Right kidney (tissue), 9 donors: ENCODE measurements at places on chromosomes 5 and 9.
A peak's percentile ranks its signal among the peaks of the same experiment; 100 is the strongest.

DNA sequence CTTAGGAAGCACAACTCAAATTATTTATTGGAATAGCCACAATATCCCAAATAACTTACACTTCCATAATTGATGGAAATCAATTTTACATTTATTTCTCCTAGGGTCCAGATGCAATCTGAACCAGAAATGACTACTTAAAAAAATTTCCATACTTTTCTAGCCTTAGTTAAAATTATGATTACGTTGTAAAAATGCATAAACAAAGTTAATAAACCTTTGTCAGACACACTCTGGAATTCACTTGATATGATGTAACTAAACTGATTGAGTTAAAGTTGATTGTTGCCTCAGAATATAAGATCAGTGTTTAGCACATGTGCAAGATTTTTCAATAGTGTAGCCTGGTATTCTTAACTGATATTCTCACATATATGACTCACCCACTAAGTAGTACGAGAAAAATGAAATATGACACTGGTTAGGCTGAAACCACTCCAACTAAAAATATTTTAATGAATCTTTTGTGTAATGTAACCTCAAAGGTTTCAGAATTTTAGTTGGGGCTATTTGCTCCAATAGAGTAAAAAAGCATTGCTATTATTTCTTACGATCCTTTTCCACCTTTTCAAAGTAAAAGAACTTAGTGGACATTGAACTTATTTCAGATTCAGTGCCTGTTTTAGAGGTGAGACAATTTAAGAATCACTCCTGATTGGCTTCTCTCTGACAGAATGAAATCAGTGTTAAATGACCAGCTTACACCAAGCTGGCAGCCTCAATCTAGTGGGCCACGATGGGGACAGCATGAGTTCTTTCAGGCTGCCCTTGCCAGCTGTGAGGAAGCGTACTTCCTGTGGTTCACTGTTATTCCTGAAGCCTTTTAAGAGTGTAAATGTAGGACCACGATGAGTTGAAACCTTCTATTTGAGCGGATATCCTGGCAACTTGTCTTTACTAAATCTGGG lies 277.2 kb upstream of the CDH9 start:
- DNase-seq: no peak

GRCh38 chr9:115680231-115680630 lies 473.4 kb upstream of the PAPPA start:
- DNase-seq: no peak

GRCh38 chr9:136852664-136853595 lies 784 bp downstream of the MAMDC4 start:
- DNase-seq: no peak

GRCh38 chr5:154646745-154647113 lies 108.4 kb upstream of the LARP1 start:
- DNase-seq: no peak

DNA sequence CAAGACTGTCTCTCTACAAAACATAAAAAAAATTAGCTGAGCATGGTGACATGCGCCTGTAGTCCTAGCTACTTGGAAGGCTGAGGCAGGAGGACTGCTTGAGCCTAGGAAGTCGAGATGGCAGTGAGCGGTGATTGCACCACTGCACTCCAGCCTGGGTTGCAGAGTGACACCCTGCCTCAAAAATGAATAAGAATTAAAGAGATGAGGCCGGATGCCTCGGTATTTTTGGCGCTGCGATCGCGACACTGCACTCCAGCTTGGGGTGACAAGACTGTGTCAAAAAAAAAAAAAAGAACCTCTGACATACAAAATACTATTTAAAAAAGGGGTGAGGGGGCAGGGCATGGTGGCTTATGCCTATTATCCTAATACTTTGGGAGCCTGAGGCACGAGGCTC lies 7.3 kb downstream of the GPBP1 start:
- DNase-seq: no peak

DNA sequence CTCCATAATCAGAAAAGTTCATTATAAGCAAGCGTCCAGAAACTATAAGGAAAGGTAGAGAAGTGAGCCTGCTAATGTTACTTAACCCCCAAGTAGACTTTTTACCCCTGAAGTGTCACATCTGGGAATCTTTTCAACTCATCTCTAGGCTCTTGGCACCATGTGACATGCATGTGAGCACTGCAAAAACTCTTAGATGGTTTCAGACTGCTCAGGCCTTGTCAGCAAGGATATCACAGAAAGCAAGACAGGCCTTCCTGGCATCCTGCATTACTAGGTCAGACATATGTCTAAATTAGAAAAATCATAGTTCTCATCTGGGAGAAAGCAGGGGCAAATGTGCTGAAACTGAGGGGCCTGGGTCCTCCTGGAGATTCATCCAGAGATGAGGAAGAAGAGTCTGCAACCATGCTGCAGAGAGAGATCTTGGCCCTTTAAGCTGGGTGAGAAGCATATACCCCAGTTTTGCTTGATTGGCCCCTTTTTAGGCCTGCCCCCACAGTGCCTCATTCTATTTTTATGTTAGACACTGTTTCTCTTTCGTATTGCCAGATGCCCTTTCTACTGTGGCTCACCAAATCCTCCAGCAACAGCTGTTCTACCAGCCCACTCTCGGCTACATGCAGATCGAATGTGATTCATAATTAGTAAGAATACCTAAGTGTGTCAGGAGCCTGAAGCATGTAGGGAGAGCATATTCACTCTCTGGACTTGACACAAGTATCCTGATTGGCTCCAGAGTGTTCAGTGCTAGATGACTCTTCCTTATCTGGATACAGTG lies 19.0 kb downstream of the TMEM8B start:
- no peak for DNase-seq

- no peak for DNase-seq
Observed at GRCh38 chr9:104107799-104108198, 13.7 kb downstream of the SMC2 start.

DNA sequence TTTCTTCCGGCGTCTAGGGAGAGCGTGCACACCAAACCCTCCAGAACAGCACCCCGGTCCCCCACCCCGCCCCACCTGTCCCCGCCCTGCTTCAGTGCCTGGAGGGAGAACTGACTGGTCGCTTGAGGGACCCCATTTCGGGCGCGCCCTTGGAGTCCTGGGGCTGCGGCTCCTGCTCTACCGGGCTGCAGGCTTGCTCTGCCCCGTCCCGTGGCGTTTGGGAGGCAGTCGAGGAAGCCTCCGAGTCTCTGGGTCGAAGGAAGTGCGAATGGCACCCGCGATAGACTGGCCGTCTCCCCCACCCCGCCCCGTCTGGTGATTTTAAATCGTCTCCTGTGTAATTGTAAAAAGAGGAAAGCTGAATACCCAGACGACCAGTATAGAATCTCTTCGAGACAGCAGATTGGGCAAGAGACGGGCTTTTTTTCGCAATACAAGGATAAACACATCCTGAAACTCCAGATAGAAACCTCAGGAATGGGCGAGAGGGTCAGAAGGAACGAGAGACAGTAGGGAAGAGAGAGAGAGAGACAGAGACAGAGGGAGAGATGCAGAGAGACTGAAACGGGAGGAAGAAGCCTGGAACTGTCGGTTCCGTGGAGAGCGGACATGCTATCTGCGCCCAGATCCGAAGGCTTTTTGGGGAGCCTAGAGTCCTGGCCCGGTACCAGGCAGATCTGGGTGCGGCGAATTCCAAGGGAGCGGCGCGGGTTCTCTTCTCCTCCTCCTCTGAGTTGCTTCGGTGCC lies 9.9 kb downstream of the PRDM6 start:
- no peak for DNase-seq

- no peak for DNase-seq
Observed at GRCh38 chr5:89901983-89902382, 507.6 kb downstream of the CETN3 start.

DNA sequence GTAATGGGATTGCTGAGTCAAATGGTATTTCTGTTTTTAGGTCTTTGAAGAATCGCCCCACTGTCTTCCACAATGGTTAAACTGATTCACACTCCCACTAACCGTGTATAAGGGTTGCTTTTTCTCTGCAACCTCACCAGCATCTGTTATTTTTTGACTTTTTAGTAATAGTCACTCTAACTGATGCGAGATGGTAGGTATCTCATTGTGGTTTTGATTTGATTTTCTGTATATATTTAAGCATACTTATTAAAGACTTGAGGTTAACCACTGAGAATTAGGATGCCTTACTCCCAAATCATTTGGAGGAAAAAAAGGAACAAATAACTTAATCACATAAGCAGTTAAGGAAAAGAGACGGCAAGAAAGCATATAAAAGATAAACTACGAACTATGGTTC lies 181.6 kb upstream of the FST start:
- DNase-seq: no peak

GRCh38 chr5:142740474-142741242 lies 29.5 kb upstream of the ARHGAP26 start:
- DNase-seq: no peak

GRCh38 chr5:159094745-159095144 lies 5.0 kb downstream of the EBF1 start:
- DNase-seq: peak; percentile 58

GRCh38 chr5:53671447-53671846 lies 111.0 kb downstream of the NDUFS4 start:
- DNase-seq: no peak

- no peak for DNase-seq
Observed at GRCh38 chr5:180471866-180472265, 22.3 kb upstream of the CNOT6 start.

- no peak for DNase-seq
Observed at GRCh38 chr9:13900449-13900848, 413.5 kb downstream of the NFIB start.

- DNase-seq: no peak
Observed at GRCh38 chr5:37494756-37495155, 115.6 kb downstream of the WDR70 start.

GRCh38 chr5:60700416-60700757 lies 421 bp upstream of the DEPDC1B start:
- no peak for DNase-seq

- no peak for DNase-seq
Observed at GRCh38 chr5:149005077-149005892, 57.6 kb downstream of the SH3TC2 start.

DNA sequence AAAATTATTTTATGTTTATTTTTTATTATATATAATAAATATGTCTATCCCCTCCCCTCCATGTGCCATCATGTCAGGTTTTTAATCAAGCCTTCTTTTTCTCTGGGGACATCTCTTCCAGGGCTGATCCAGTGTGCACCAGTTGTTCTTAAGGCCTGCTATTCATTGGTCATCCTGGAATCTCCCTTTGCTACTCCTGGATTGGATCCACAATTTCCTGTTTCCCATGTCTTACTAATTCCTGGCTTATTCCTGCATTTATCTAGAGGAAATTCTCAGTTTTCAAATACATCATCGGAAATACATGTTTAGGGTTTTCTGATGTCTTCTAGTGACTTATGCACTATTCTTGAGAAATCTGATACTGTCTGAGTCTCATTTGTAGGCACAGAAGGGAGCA lies 56.8 kb downstream of the ANGPTL2 start:
- no peak for DNase-seq

DNA sequence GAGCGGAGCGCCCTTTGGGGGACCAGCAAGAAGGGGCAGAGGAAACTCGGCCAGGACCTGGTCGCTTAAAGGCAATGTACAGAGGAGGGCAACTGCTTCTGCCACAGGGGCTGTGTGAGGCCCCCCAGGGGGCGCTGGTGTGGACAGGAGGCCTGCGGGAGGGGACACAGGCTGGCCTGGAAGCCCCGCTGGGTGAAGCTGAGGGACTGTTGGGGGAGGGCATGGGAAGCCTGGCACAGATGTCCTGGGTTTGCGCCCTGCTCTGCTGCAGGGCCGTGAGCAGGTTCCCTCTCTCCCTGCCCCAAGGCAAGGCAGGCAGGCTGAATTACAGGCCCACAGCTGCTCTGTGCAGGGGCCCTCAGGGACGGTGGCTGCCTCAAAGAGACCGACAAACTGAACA lies 5.4 kb downstream of the MED22 start:
- no peak for DNase-seq

GRCh38 chr5:33091571-33092363 lies 349.0 kb upstream of the TARS1 start:
- DNase-seq: no peak

GRCh38 chr5:125139590-125139989 lies 393.2 kb upstream of the ZNF608 start:
- no peak for DNase-seq

- DNase-seq: no peak
Observed at GRCh38 chr9:89277454-89277853, 33.5 kb upstream of the CKS2 start.
